ENCODE measurements at places on chromosomes 7 and 10. TPM values are rescaled to one million over a fixed set of nuclear protein-coding genes. Genes with fewer than 3 reads are reported as not detected.

- no peak for DNase-seq
Observed at GRCh38 chr7:155953781-155954549, 141.7 kb upstream of the SHH start.

Gene CARD11
- total RNA-seq: 118 TPM

Gene CALN1
- 0.52 TPM for total RNA-seq

Gene OR2A5
- not detected for total RNA-seq
